Urinary bladder (tissue), 4 donors: ENCODE measurements at places on chromosomes 7 and 10. TPM values are rescaled to one million over a fixed set of nuclear protein-coding genes. Genes with fewer than 3 reads are reported as not detected.

SPDYE8 gene
- not detected for total RNA-seq

- DNase-seq = no peak
These were observed 110.2 kb upstream of the LRGUK start for GRCh38 chr7:134016942-134017303.

- DNase-seq = no peak
These were observed 36.4 kb upstream of the ELN start for GRCh38 chr7:73991522-73992100.

GRCh38 chr7:150927157-150927955 lies 50.8 kb downstream of the KCNH2 start:
- no peak for DNase-seq

- no peak for DNase-seq
These were observed 18.0 kb downstream of the ADAP1 start for GRCh38 chr7:936386-937054.

- no peak for DNase-seq
These were observed 2.5 kb upstream of the PYROXD2 start for GRCh38 chr10:98417481-98417959.

- no peak for DNase-seq
These were observed 208.6 kb downstream of the LHFPL3 start for GRCh38 chr7:104536956-104537355.
